Thoracic aorta (tissue), 2 donors: ENCODE measurements at places on chromosomes 1 and 21.
A peak's percentile ranks its signal among the peaks of the same experiment; 100 is the strongest.

DNA sequence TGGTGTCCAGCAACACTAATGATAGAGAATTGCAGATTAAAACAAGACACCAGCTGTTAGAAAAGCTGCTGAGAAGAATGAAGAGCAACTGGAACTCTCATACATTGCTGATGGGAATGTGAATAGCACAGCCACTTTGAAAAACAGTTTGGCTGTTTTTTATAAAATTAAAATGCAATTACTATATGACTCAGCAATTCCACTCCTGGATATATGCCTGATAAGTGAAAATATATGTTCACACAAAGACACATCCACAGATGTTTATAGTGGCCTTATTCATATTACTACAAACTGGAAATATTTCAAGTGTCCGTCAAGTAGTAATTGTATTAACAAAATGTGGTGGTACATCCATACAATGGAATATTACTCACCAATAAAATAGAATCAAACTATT is 99.7 kb upstream of the HAO2 start:
- no peak for DNase-seq
- H3K27me3 ChIP-seq: no peaks in the 10 kb centered on the region
- no peaks in the 10 kb centered on the region for H3K36me3 ChIP-seq

GRCh38 chr1:32774464-32774808 is 42.7 kb downstream of the YARS1 start:
- no peak for DNase-seq
- H3K4me3 ChIP-seq: no peak overlapping the region
- H3K27ac ChIP-seq: no peak overlapping the region
- H3K27me3 ChIP-seq: no peaks in the 10 kb centered on the region

DNA sequence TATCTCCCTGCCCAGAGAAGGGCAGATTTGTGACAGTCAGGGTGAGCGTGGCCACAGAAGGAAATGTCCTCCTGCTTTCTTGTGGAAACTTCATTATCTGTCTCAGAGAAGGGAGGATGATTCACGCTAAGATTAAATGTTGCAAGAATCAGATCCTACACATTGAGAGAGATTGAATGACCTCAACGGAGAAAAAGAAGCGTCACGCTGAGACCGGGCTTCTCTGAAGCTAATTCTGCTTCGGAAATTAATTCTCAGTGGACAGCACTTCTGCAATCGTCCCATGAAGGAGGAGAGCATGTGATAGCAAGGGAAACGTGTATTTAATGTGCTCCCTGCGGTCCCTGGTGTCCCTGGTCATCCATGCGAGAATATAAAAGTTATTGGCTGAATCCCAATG is 19.8 kb upstream of the C1orf21 start:
- no peaks in the 10 kb centered on the region for H3K4me1 ChIP-seq
- H3K27ac ChIP-seq: no peak overlapping the region
- no peak for DNase-seq

- no peaks in the 10 kb centered on the region for H3K27me3 ChIP-seq
- peaks cover 25% of the 10 kb centered on the region for H3K4me1 ChIP-seq
- H3K4me3 ChIP-seq: peak overlapping the region; percentile 80
- peak overlapping the region; percentile 85 for H3K27ac ChIP-seq
- DNase-seq: peak; percentile 39
- no peaks in the 10 kb centered on the region for H3K36me3 ChIP-seq
Observed at GRCh38 chr1:225746361-225747179, 31.1 kb upstream of the SRP9 start.

- H3K27me3 ChIP-seq: no peaks in the 10 kb centered on the region
- H3K36me3 ChIP-seq: no peaks in the 10 kb centered on the region
- no peak overlapping the region for H3K27ac ChIP-seq
- no peak for DNase-seq
Observed at GRCh38 chr1:107246775-107247345, 106.0 kb downstream of the NTNG1 start.

- H3K36me3 ChIP-seq: no peaks in the 10 kb centered on the region
- no peak overlapping the region for H3K4me3 ChIP-seq
- peaks cover 35% of the 10 kb centered on the region for H3K27me3 ChIP-seq
- peaks cover 8% of the 10 kb centered on the region for H3K4me1 ChIP-seq
- H3K27ac ChIP-seq: no peak overlapping the region
Observed at GRCh38 chr1:63319046-63320021, 3.0 kb upstream of the FOXD3 start.

DNA sequence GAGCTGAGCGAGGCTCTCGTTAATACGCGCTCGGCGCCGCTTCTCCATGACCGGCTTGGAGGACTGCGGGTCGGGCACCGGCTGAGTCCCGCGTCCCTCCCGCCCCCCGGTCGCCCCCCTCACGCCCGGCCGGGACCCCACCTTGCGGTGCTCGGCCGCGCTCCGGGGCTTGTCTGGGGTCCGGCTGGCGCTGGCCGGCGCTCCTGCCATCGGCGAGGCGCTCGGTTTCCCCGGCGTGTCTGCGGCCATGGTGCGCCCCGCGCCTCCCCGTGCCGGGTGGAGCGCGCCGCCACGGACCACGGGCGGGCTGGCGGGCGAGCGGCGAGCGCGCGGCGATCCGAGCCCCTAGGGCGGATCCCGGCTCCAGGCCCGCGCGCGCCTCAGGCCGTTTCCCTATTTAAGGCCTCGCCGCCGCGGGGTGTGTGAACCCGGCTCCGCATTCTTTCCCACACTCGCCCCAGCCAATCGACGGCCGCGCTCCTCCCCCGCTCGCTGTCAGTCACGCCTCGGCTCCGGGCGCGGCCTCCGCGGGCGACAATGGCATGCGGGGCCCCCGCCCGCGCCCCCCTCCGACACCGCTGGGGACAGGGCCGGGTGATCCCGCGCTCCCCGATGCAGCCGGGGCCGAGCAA is at the start of gene HES4:
HES4 (minus strand) TSS at position 373 of the 632 bp plus-strand sequence; CDS start at position 249, 124 bp downstream.
- H3K4me3 ChIP-seq: peak within 1 kb of the TSS; percentile 98
- peaks cover 34% of the 10 kb centered on the region for H3K4me1 ChIP-seq
- peak; percentile 81 for DNase-seq
- H3K36me3 ChIP-seq: no peaks in the 10 kb centered on the region
- no peaks in the 10 kb centered on the region for H3K27me3 ChIP-seq

DNA sequence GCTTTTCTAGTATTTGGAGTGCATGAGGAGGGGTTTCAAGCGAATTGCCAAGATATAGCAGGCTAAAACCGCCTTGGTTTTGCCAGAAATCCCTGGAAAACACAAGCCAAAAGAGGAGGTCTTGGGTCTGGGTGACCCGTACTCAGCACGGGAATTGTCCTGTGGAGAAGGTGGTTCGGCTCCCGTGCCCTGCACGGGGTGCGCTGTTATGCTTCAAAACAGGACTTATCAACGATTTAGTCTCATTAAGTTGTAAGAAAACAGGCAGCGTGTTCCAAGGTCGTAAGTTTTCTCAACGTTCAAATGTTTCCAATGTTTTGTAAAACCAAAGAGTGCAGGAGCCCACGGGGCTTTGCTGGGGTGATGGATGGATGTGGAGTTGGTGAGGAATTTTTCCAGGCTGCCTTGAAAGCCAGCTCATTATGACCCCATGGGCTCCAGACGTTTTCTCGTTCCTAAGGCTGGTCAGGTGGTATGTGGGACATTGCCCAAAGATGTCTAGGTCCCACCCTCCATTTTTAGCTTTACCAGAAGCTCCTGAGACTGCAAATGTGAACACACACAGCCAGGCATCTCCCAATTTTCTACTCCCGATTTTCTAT is 75.4 kb upstream of the CLDN14 start:
- no peak overlapping the region for H3K27ac ChIP-seq
- H3K27me3 ChIP-seq: no peaks in the 10 kb centered on the region
- H3K4me1 ChIP-seq: peaks cover 6% of the 10 kb centered on the region
- no peak overlapping the region for H3K4me3 ChIP-seq

DNA sequence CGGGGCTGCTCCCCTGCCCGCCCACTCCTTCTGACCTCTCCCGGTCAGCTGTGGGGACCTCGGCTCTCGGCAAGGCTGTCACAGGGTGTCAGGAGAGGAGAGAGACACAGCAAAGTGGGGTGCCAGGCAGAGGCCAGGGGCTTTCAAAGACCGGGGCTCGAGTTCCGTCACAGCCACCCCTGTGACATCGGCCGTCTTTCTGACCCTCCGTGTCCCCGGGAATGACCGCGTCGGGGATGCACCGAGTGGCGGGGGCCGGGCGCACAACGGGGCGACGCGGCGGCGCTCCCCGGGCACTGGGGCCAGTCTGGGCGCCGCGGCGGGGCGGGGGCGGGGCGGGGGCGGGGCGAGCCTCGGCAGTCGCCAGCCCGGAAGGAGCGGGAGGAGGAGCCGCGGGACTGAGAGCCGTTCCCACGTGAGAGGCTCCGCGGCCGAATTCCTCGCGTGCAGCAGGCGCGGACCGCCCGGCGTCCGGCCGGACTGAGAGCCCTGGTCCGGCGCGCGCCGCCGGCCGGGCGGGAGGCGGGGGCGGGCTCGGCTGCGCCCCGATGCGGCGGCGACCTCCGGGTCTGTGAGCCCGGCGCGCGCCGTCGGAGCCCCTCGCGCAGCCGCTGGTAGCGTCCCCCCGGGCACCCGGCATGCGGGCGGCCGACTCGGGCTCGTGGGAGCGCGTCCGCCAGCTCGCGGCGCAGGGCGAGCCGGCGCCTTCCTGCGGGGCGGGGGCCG is 229.7 kb upstream of the TMEM51 start:
- no peaks in the 10 kb centered on the region for H3K36me3 ChIP-seq
- H3K27me3 ChIP-seq: no peaks in the 10 kb centered on the region
- peak overlapping the region; percentile 69 for H3K27ac ChIP-seq
- no peak for DNase-seq
- peak overlapping the region; percentile 62 for H3K4me3 ChIP-seq
- peaks cover 13% of the 10 kb centered on the region for H3K4me1 ChIP-seq

GRCh38 chr1:182227864-182228547 is 163.6 kb downstream of the GLUL start:
- H3K4me3 ChIP-seq: no peak overlapping the region
- no peaks in the 10 kb centered on the region for H3K27me3 ChIP-seq
- no peak overlapping the region for H3K27ac ChIP-seq
- no peaks in the 10 kb centered on the region for H3K36me3 ChIP-seq

DNA sequence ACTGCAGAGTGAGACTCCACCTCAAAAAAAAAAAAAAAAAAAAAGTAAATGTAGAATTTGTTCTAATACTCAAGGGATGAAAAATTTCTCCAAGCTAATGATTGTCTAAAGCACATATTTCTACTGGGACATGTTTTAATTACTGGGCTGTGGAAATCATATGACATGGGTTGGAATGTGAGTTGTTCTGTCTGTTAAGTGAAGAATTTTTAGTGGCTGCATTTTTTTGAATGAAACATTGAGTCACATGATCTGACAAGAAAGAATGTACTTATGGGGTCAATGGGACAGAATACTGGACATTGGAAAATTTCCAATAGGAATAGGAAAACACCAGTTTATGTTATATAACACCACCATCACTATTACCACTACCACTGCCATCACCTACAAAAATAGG is 123.8 kb upstream of the IVNS1ABP start:
- no peaks in the 10 kb centered on the region for H3K27me3 ChIP-seq
- no peaks in the 10 kb centered on the region for H3K36me3 ChIP-seq
- no peak for DNase-seq
- H3K4me3 ChIP-seq: no peak overlapping the region
- H3K4me1 ChIP-seq: peaks cover 12% of the 10 kb centered on the region
- no peak overlapping the region for H3K27ac ChIP-seq

GRCh38 chr1:7405844-7406500 is 365.1 kb upstream of the VAMP3 start:
- H3K27ac ChIP-seq: no peak overlapping the region
- H3K4me1 ChIP-seq: no peaks in the 10 kb centered on the region
- H3K36me3 ChIP-seq: no peaks in the 10 kb centered on the region
- H3K27me3 ChIP-seq: no peaks in the 10 kb centered on the region
- no peak overlapping the region for H3K4me3 ChIP-seq

DNA sequence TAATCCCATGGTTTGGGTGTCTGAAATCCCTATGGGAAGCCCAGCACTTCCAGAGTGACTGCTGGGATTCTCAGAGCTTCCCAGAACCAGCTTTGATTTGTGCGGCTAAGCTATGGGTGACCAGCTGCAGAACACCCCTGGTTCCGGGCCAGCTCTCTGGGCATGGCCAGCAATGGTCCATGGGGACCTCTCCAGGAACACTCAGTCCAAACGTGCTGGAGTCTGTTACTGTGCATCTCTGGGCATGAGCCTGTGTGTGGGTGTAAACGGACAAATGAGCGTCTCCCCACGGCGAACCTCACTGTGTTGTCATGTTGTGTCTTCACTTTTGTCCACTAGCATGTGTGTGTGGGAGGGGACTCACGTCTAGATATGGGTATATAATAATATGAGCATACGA is 54.4 kb downstream of the MAB21L3 start:
- H3K4me3 ChIP-seq: no peak overlapping the region
- no peaks in the 10 kb centered on the region for H3K36me3 ChIP-seq
- peak overlapping the region; percentile 77 for H3K27ac ChIP-seq
- DNase-seq: peak; percentile 53
- H3K27me3 ChIP-seq: no peaks in the 10 kb centered on the region
- H3K4me1 ChIP-seq: peaks cover 56% of the 10 kb centered on the region

- no peaks in the 10 kb centered on the region for H3K4me1 ChIP-seq
- H3K27ac ChIP-seq: no peak overlapping the region
- no peak overlapping the region for H3K4me3 ChIP-seq
- no peak for DNase-seq
- H3K36me3 ChIP-seq: no peaks in the 10 kb centered on the region
- no peaks in the 10 kb centered on the region for H3K27me3 ChIP-seq
Observed at GRCh38 chr21:35266546-35266945, 217.4 kb upstream of the RUNX1 start.

DNA sequence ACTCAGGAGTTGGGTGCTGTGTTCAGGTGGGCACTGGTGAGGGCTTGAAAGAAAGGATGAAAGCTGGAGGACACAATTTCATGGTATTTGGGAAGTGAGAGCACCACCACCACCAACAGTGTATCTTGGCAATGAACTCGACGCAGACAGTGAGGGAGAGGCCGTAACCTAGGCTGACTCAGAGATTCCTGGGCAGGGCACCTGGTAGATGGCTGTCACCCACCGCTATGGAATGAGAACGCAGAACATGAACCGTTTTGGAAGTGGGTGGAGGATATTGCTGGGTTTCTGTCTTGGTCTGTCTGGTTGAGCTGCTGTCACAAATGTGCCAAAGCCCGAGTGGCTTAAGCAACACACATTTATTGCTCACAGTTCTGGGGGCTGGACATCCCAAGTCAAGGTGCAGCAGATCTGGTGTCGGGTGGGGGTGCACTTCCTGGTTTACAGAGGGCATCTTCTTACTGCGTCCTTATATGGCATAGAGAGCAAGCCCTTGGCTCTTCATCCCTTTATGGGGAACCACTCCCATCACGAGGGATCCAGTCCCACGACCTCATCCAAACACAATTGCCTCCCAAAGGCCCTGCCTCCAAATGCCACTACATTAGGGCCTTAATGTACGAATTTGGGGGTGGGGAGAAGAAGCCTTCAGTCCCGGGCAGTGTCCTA is 246.3 kb downstream of the SIPA1L2 start:
- no peak for DNase-seq
- H3K36me3 ChIP-seq: no peaks in the 10 kb centered on the region
- H3K27me3 ChIP-seq: no peaks in the 10 kb centered on the region
- H3K4me1 ChIP-seq: no peaks in the 10 kb centered on the region
- no peak overlapping the region for H3K27ac ChIP-seq

- H3K4me3 ChIP-seq: no peak overlapping the region
- DNase-seq: no peak
- no peaks in the 10 kb centered on the region for H3K36me3 ChIP-seq
Observed at GRCh38 chr1:212962509-212962908, 12.2 kb downstream of the VASH2 start.

- no peaks in the 10 kb centered on the region for H3K36me3 ChIP-seq
- no peaks in the 10 kb centered on the region for H3K4me1 ChIP-seq
- H3K4me3 ChIP-seq: no peak overlapping the region
- no peak for DNase-seq
Observed at GRCh38 chr1:87089070-87089736, 174.8 kb downstream of the HS2ST1 start.
